GM23248 (cell line): ENCODE measurements at places on chromosomes 3 and 15. TPM values are rescaled to one million over a fixed set of nuclear protein-coding genes. Genes with fewer than 3 reads are reported as not detected.

Gene PIGBOS1
- 14.5 and 16.8 TPM in 2 replicates for polyA plus RNA-seq

Gene SLC7A14
- polyA plus RNA-seq: 0.05 and 0.06 TPM in 2 replicates

Gene CELSR3
- polyA plus RNA-seq: 0.30 and 0.40 TPM in 2 replicates

Gene ZNF80
- polyA plus RNA-seq: not detected in 2 replicates

Gene ANKRD28
- 22.6 and 23.1 TPM in 2 replicates for polyA plus RNA-seq

Gene CHST2
- polyA plus RNA-seq: 2.1 and 2.3 TPM in 2 replicates

Gene ARL14
- not detected in 2 replicates for polyA plus RNA-seq

Gene CLDN1
- polyA plus RNA-seq: 0.19 and 0.28 TPM in 2 replicates

Gene ALG3
- 94.2 and 94.7 TPM in 2 replicates for polyA plus RNA-seq

Gene FBXL22
- 0.65 and 1.4 TPM in 2 replicates for polyA plus RNA-seq

Gene SYNPR
- not detected in 2 replicates for polyA plus RNA-seq

Gene TTLL13
- polyA plus RNA-seq: not detected in 2 replicates

Gene DUOXA1
- polyA plus RNA-seq: 0.48 and 0.61 TPM in 2 replicates

Gene SEMA4B
- polyA plus RNA-seq: 4.5 and 4.7 TPM in 2 replicates
